ENCODE measurements at places on chromosomes 6 and 20.

- DNase-seq, result no peak
Observed at GRCh38 chr6:2209226-2209809, 36.1 kb downstream of the GMDS start.

GRCh38 chr6:145420599-145420998 lies 314.7 kb downstream of the EPM2A start:
- no peak for DNase-seq

GRCh38 chr6:10659699-10660348 lies 34.6 kb downstream of the C6orf52 start:
- no peak for DNase-seq

DNA sequence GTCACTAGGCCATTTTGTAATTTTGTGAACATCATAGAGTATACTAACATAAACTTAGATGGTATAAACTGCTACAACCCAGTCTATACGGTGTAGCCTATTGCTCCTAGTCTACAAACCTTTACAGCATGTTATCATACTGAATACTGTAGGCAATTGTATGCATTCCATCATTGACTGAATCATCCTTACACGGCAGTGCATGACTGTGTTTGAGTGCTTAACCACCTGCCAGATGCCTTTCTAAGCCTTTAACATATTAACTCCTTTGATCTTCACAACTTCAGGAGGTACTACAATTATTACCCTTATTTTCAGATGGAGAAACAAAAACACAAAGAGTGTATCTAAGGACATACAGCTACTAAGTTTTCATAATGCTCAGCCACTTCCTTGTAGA lies 14.0 kb downstream of the DPPA5 start:
- no peak for DNase-seq

GRCh38 chr6:91449539-91449938 lies 862.7 kb upstream of the MAP3K7 start:
- no peak for DNase-seq

DNA sequence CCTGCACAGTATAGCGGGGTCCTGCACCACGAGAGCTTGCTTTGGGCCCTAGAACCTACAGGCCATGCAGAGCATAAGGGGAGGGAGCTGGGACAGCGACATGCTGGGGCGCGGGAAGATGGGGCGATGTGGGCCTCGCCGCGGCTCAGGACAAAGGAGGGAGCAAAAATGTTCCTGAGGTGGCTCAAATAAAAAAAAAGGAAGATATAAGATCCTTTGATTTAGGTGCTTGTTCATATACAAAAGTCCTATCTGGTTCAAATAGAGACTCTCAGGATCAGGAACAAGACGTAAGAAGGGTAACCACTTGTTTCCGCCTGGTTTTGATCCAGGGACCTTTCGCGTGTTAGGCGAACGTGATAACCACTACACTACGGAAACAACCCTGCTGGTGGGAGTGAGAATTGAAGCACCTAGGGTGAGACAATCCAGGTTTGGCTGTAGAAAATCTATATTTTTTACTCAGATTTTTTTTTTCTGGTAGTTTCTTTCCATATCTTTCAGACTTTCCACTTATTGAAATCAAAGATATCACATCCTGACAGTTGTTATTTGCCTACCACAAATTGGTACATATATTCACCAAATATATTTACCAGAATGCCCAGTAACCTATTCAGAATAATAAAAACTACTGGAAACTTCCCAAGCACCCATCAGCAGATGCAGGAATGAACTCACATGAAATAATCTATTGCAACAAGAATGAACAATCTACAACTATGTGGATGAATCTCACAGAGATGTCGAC lies 177.9 kb upstream of the ZNF184 start:
- peak; percentile 58 for DNase-seq

GRCh38 chr6:52160472-52161104 lies 25.6 kb upstream of the IL17A start:
- no peak for DNase-seq

DNA sequence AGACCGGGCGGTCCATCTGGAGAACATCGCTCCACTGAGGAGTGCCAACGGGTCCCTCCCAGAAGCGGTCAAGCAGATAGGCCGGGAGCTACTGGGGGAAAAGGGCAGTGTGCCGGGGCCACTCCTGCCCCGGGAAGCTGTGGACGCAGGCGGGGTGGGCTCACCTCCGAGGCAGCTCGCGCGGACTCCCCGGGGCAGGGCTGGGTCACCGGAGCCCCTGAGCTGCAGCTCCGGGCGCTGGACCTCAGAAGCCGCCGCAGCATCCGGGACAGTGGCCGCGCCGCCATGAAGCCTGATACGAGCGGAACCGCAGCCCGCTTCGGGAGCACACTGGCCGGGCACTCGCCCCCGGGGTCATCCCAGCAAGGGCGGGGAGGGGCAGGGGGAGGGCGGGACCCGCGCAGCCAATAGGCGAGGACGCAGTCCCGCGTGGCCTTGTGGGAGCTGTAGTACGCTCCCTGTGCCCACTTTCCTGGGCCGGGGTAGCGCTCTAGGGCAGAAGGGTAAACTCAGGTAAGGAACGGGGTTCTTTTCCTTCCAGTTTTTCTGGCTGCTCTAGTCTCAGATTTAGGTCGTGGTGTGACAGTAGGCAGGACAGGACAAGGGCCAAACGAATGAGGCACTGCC lies at the start of gene MOCS1:
Gene MOCS1, minus strand, starts transcription at position 332 of the 627 bp plus-strand sequence. Its CDS starts 45 bp downstream, at position 287.
- DNase-seq, result peak; percentile 34

DNA sequence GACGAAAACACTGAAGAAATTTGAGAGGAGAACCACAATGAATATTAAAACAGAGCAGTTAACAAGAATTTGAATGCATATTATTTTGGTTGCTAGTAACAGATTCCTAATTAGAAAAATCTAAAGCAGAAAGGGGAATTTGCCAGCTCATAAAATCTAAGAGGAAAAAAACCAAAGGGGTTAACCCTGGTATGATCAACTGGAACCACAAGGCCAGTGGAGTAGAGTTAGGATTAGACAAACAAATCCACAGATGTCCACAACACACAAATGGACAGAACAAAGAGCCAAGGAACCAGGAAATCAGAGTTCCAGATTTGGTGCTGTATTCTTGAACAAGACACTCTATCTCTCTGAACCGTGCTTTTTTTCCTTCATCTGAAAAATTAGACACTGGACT lies 195.0 kb downstream of the TASP1 start:
- no peak for DNase-seq
